Stimulated activated CD8-positive, alpha-beta memory T cell treated with anti-CD3 and anti-CD28 coated beads, Interleukin-4, amount 100 ng/mL, for 4 hours (primary cell): ENCODE measurements at places on chromosomes 1 and 21.

GRCh38 chr1:92482665-92483609 lies 3.8 kb downstream of the GFI1 start:
- DNase-seq = no peak

DNA sequence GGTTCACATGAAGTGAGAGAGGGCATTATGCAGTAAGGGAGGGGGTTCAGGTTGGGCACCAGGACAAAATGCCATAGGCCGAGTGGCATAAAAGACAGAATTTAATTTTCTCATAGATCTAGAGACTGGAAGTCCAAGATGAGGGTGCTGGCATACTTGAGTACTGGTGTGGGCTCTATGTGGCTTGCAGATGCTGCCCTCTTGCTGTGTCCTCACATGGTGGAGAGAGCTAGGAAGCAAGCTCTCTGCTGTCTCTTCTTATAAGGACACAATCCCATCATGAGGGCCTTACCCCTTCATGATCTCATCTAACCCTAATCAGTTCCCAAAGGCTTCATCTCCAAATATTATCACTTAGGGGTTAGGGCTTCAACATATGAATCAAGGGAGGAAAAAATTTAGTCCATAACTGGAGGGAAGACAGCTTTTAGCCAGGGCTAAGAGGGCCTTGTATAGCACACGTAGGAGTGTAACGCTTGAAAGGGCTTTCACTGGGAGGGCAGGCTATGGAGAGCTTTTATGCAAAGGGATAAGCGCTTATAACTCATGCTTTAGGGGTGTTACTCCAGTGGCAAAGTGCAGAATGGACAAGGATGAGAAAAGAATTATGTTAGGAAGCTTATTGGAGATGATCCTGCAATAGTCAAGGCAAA lies 64.5 kb downstream of the PLPPR5 start:
- DNase-seq = no peak

DNA sequence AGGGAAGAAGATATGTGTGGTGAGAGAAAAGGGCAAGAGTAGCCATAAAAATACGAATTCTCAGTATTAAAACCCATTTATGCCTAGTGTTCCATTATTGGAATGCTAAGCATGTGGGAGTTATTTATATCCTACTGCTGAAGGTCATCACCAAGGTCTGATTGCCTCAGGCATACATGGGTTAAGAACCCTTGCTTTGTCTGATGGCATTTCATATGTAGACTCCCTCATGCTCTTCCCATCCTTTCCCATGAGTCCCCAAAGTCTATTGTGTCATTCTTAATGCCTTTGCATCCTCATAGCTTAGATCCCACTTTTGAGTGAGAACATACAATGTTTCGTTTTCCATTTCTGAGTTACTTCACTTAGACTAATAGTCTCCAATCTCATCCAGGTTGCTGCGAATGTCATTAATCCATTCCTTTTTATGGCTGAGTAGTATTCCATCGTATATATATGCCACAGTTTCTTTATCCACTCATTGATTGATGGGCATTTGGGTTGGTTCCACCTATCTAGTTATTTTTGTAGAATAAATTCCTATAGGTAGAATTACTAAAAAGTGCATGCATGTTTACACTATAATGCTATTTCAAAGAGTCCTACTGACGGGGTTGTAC lies 172.5 kb downstream of the DYRK1A start:
- DNase-seq = no peak

GRCh38 chr1:171468120-171468750 lies 17.1 kb upstream of the PRRC2C start:
- no peak for DNase-seq

- no peak for DNase-seq
Measured at GRCh38 chr1:22638476-22639234, 2.2 kb downstream of the C1QA start.

GRCh38 chr1:3940081-3940753 lies 40.1 kb upstream of the C1orf174 start:
- DNase-seq = no peak

GRCh38 chr1:168917796-168918195 lies 188.7 kb upstream of the ATP1B1 start:
- no peak for DNase-seq

DNA sequence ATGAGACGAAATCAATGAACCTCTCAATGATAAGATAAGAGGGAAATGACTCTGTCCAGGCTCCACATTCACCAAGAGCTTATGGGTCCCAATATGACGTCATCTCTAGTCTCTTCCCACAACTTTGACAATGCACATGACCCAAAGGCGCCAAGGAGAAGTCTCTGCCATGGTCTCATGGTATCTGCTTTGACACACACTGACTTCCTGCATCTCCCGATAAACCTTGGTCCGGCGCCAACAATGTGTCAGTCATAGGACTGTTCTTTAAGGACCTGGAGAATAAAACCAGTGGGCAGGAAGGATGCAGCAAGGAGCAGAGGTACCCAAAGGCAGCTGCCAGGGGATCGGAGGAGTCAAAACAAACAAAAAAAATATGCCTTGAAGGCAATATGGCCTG lies 46.9 kb upstream of the TMEM51 start:
- no peak for DNase-seq

DNA sequence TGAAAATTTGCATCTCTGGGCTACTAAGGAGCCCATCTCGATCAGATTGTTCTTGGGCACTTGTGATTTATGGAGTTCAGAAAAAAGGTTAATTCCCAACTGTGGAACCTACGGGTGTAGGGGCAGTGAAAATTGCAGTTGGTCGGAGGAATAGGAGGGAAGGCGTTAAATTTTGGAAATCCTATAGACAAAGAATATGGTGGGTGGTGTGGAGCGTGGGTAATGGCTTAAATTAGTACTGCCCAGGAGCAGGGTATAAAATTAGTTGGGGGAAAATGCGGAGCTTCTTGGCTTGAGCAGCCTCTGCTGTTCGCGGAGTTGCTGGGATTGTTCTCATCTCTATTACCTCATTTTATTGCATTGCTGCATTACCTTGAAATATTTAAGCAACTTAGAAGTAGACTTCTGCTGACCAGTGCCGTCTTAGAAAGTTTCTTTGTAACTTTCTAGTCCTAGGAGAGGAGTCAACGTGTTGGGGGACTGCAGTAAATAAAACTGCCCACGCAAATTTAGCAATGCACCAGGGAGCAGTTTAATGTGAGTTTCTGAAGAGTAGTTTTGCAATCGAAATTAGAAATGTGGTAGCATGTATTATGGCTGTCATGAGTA lies 514 bp downstream of the S1PR1 start:
- DNase-seq = no peak

DNA sequence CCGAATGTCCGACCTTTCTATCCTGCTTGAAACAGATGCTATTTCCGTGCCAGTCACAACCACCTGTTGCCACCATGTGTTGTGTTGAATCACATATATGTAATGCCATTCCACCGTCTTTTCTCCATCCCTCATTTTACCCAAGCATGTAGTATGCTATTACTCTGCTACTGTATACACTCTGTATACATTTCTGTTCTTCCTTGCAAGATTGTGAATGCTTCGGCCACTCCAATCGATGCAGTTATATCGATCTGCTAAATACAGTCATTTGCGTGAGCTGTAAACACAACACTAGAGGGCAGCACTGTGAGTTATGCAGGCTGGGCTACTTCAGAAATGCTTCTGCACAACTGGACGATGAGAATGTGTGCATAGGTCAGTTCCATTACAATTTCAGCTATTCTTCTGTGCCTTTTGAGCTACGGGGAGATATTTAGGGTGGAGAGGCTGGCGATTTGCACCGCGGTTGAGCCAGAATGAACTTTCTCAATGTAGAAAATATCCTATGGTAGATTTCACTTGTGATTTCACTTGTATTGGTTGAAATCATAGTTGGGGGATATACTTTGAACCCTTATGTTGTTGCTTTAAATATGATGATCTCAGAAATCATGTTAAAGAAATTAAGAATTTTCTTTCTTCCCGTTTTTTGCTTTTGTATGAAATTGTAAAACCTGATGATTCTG lies 289.8 kb downstream of the NTNG1 start:
- DNase-seq = no peak

- no peak for DNase-seq
Measured at GRCh38 chr1:81512252-81513003, 288.3 kb upstream of the ADGRL2 start.

DNA sequence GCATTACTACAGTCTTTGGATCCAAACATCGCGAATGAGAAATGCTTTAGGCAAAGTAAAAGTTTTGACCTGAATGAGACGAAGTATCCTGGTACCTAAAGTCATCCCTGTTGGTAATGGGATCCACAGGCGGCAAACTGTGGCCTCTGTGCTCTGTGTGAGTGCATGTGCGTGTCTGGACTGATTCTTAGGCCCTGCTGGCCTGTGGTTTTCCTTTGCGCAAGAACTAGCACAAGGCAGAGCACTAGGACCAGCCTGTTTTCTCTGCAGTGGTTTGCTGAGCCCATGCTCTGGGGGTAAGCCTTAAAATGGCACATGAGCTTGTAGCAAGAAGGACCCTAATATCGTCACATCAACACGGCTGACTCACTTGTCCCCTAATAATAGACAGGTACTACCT lies 251.2 kb downstream of the DSCAM start:
- DNase-seq = no peak

DNA sequence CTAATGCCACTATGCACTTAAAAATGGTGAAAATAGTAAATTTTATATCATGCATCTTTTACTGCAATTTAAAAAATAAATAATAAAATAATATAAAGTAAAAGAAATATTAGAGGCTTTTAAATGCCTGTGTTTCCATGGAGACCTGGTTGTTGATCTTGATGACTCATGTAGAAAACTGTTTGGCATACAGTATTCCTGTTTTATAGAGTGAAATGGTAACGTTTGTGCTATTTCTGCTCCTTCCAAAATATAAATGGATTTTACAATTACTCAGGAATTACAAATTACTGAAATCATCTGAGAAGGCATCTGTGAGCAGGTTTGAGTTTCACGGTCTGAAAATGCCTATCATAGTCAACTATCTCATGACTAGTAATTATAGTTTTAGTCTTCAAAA lies 98.4 kb upstream of the USP25 start:
- DNase-seq = no peak

DNA sequence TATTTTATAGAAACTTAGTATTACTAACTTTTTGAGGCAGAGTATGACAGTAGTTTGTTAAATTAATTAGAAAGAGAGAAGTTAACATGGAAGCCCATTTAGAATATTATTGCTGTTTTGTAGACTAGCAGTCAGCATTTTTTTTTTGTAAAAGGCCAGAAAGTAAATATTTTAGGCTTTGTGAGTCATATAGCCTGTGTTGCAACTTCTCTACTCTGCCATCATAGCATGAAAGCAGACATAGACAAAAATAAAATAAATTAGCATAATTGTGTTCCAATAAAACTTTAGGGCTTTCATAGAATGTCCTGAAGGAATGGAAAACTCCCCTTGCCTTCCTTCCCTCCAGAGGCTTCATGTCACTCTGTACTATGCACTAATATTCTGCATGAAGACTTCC lies 12.3 kb upstream of the RGS4 start:
- no peak for DNase-seq

- DNase-seq = no peak
Measured at GRCh38 chr1:219153723-219154122, 20.0 kb upstream of the LYPLAL1 start.

DNA sequence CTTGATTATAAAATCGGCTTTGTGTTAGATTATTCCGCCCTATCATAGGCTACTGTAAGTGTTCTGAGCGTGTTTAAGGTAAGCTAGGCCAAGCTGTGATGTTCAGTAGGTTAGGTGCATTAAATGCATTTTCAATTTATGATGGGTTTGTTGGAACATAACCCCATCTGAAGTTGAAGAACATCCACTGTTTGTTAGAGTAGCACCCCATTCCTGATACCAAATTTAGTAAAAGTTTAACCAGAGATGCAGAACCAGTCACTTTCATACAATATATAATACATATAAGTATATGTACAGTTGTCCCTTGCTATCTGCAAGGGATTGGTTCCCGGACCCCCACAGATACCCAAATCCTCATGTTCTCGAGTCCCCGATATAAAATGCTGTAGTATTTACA lies 16.1 kb downstream of the UBASH3A start:
- DNase-seq = no peak

- no peak for DNase-seq
Measured at GRCh38 chr1:161177936-161178244, 583 bp upstream of the B4GALT3 start.

DNA sequence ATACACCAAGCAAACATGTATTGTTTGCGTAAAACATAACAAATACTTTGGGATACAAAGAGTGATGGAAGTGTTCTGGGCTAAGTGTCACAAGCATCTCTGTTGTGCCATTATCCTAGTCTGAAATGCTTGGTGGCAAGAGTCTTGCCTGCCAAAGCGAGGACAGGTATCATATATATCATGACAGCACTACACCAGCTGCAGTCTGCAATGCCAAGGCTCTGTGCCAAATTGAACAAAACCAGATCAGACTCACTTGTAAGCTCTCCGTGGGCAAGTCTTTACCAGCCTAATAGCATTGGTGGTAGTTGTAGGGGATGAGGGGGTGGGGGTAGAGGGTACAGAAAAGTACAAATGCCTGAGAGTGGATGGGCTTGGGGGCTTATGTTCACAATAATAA lies 119.2 kb downstream of the RWDD3 start:
- no peak for DNase-seq
